NCI-H1105 (cell line): ENCODE measurements at places on chromosomes 2 and 18.
A peak's percentile ranks its signal among the peaks of the same experiment; 100 is the strongest.

DNA sequence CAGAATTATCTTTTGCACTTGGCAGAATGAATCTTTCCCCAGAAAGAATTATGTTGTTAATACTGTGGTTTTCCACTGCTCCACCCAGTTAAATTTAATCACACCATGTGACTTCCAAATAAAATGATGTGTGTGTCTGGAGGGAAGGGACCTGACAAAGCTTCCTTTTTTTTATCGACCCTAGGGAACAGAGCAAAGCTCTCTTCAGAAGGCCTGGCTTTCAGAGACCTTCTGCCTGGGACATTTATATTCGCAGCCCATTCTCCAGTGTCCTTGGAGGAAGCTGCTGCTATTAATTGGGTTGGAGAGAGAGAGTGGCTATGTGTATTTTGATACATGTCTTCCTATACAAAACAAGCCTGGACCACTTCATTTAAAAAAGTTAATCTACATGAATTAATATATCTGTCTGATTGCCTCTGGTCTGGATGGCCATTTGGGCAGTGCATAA, 233.7 kb downstream of the PRKCE start:
- DNase-seq: no peak

- DNase-seq: no peak
Observed at GRCh38 chr2:39488450-39488849, 51.4 kb upstream of the MAP4K3 start.

DNA sequence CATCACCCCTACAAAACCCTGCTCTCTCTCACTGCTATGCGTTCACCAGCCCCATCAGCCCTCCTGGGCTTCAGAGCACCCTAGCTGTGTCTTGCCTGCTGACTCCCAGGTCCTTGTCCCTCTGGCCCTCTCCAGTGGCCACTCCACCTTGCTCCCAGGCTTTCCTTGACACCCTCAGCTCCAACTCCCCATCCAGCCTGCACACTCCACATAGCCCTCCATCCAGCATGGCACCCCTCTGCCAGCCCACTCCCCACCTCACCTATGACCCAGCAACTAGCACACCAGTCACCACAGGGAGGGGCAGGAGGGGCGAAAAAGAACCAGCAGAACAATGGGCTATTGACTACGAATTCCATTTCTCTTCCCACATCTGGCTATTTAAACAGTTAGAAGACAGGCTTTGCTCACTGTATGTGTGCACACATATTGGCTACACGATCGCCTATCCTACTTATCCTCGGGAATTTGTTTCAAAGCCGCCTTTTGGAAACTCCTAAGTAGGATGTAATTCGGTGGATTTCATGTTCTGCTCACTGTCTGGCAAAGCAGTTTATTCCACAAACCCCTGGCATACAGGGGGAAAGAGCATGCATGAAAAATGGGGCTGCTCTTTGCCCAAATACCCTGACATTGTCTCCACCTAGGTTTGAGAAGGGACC, 195.3 kb downstream of the SMAD2 start:
- no peak for DNase-seq

DNA sequence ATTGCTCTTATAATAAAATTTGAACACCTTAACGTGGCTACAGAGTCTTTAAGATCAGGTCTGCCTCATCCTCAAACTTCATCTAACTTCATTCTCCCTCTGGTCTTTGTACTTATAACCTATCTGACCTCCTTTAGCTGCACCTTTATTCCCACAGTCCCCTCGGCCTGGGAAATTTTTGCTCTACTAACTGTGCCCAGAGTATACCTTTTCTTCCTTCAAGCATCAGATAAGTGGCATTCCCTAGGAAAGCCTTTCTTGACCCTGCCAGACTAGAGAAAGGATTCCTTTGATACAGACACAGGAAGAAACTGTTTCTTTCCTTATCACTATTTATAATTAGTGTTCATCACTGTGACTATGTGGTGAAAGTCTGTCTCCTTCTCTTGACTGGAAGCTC, 79.2 kb upstream of the RPRM start:
- DNase-seq: no peak

GRCh38 chr2:37026050-37026449, 58.1 kb downstream of the HEATR5B start:
- DNase-seq: no peak

GRCh38 chr2:88128654-88129312, 921 bp upstream of the FABP1 start:
- no peak for DNase-seq

GRCh38 chr2:189830510-189830909, 46.3 kb downstream of the PMS1 start:
- no peak for DNase-seq

GRCh38 chr2:11123856-11124759, 31.2 kb upstream of the SLC66A3 start:
- DNase-seq: peak; percentile 52

GRCh38 chr2:30323499-30323898, 92.2 kb downstream of the LBH start:
- DNase-seq: no peak

DNA sequence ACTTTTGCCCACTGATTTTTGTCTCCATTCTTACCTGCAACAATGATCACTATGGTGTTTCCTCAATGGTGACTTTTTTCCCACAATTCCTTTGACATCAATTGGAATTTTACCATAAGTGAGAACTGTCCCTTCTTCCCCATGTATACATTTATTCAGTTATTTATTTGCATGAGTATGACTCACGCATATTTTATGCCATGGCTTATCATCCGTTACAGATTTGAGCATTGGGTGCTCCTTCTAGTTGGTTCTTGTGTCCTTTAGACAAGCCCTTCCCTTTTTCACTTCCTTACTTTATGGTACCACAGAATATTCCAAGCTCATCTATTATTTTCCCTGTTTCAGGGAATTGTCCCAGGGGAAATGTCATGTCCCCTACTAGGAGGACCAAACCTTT, 7.6 kb downstream of the COX5B start:
- no peak for DNase-seq

DNA sequence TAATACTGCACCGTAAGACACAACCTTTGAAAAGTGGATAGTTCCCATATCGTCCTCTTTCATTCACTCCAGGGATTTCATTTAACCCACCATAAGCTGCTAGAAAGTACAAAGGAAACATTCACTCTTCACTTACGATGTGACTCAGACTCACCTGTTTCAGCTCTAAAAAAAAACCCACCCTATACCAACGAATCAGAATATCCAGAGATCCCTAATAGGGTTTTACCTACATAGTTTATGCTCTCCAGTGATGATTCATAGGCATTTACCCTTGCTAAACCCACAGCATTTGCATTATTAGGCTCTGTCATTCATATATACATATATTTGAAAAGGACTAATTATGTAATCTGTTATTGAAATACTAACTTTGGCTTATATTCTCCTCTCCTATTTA, 60.2 kb downstream of the PRPF40A start:
- no peak for DNase-seq

- DNase-seq: no peak
Observed at GRCh38 chr18:78601349-78601748, 378.3 kb upstream of the SALL3 start.

GRCh38 chr2:222734703-222735014, 63.2 kb downstream of the MOGAT1 start:
- DNase-seq: no peak

GRCh38 chr18:38250971-38251370, 685.4 kb upstream of the CELF4 start:
- no peak for DNase-seq

DNA sequence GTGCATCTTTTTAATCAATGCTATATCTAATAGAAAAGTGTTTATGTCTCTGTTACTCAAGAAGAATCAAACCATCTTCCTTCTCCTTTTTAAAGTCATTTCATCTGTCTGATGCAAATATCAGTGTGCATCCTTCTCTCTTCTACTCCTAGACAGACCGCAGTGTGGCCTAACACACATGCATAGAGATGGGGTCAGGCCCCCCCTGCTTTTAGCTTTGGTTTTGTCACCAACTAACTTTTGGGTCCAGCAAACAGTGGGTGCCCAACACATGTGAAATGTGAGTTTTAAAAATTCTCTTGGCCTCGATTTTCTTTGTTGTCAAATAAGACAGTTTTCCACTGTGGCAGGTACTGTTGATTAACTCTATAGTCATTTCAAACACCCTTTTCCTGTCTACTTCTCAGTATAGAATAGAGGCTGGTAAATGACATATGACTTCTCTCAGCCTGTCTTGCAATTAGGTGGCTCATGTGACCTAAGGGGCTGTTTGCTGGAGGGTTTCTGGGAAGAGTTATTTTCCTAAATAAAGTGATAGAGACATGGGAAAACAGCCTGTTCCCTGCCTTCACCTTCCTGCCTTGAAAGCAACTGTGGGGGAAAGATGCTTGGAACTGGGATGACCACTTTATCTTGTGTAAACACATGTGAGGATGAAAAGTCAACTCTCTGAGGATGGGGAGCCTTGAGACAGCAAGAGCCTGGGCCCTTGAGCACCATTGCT, 65.7 kb upstream of the DARS1 start:
- no peak for DNase-seq

DNA sequence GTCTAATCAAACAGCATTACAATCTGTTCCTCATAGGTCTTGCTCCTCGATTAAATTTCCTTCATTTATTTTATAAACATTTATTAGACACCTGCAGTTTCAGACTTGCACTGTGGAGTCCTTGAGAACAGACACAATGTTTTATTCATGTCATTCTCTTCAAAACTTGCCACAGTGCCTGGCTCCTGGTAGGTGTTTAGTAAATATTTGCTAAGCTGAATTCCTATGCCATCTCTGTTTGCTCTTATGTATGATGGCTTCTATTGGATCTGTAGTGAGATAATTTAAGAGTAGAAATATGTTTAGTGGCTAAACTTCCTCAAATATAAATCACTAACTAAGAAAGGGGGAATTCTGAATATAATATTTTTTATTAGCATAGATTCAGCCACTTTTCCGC, 61.4 kb downstream of the LRATD1 start:
- DNase-seq: no peak

GRCh38 chr2:36480636-36481035, 117.3 kb downstream of the FEZ2 start:
- no peak for DNase-seq

GRCh38 chr2:68287580-68288441, 31.9 kb downstream of the CNRIP1 start:
- no peak for DNase-seq

DNA sequence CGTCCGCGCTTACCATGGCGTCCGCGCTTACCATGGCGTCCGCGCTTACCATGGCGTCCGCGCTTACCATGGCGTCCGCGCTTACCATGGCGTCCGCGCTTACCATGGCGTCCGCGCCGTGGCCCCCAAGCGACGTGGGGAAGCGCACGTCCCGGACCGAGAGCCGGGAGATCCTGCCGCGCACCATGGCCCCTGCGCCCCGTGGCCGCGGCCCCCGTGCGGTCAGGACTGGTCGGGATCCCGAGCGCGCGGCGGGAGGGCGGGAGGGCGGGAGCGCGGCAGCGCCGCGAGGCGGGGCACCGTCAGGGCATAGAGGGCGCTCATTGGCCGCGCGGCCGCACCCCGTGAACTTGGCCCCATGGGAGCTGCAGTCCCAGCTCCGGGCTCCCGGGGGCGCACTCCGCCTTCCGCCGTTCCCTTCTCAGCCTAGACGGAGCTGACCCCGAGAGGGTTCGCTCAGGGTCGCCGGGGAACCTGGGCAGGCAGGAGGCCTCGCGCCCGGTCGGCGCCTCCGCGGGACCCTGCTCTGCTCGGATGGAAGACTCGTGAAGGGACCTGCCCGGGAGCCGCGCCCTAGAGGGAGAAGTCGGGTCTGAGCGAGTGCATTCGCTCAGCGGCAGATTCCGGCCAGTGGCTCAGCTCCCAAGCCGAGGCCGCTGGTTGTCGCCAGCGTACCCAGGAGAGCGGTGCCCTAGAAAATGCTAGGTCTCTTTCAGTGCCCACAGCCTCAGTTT, at the start of gene ENOSF1:
Gene ENOSF1 (minus strand): TSS at position 230 of the 734 bp plus-strand sequence. CDS start 43 bp downstream, at position 187.
- DNase-seq: no peak

DNA sequence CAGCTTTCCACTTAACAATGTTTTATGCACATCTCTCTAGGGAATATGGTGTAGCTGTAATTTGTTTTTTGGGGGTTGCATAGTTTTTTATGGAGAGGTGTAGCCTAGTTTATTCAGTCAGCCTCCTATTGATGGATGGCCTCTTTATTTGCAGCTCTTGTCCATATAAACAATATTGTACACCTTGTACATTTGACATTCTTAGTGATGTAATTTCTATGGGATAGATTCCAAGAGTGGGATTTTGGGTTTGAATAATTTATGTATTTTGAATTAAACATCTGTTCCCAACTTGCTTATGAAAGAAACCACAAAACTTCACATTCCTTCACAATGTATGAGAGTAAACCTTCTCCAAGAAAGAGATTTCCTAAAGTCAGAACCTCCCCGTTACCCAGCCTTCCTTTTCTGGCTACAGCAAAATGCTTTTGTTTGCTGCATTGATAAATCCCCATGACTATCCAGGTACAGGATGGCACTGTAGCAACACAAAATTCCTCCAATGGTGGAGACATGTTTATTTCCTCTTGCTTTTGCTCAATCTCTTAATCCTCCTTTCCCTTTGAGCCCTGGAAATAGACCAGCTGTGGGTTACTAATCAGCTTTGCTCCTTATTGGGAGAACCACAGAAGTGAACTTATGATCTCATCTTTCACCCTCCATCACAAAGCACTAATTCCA, 58.4 kb upstream of the GALR1 start:
- DNase-seq: no peak

- no peak for DNase-seq
Observed at GRCh38 chr2:64568836-64569235, 44.7 kb downstream of the AFTPH start.

- DNase-seq: no peak
Observed at GRCh38 chr2:51717312-51717711, 685.4 kb upstream of the NRXN1 start.

- DNase-seq: no peak
Observed at GRCh38 chr18:33835419-33835818, 257.4 kb downstream of the ASXL3 start.

- no peak for DNase-seq
Observed at GRCh38 chr18:39667905-39668304, 2102.3 kb upstream of the CELF4 start.

- DNase-seq: no peak
Observed at GRCh38 chr18:42446195-42446594, 491.2 kb downstream of the PIK3C3 start.

GRCh38 chr2:10522726-10523405, 74.7 kb upstream of the ODC1 start:
- DNase-seq: no peak

- peak; percentile 58 for DNase-seq
Observed at GRCh38 chr2:223993634-223994232, 36.5 kb downstream of the MRPL44 start.
